ENCODE measurements at places on chromosomes 6 and 20. TPM values are rescaled to one million over a fixed set of nuclear protein-coding genes. Genes with fewer than 3 reads are reported as not detected.
A peak's percentile ranks its signal among the peaks of the same experiment; 100 is the strongest.

TFAP2A gene
- polyA plus RNA-seq: 46.8 TPM

CD93 gene
- polyA plus RNA-seq: 42.3 TPM

LY86 gene
- 0.95 TPM for polyA plus RNA-seq

SENP6 gene
- polyA plus RNA-seq: 105 TPM

TGM3 gene
- polyA plus RNA-seq: 0.57 TPM

RIPOR3 gene
- polyA plus RNA-seq: 5.5 TPM

HLA-DMB gene
- 53.3 TPM for polyA plus RNA-seq

XRN2 gene
- 95.1 TPM for polyA plus RNA-seq

BNIP5 gene
- 0.20 TPM for polyA plus RNA-seq

TPD52L1 gene
- 102 TPM for polyA plus RNA-seq

DEFB112 gene
- polyA plus RNA-seq: not detected

FILIP1 gene
- polyA plus RNA-seq: 2.9 TPM

- no peak for DNase-seq
Measured at GRCh38 chr6:22353101-22353500, 56.3 kb upstream of the PRL start.

DNA sequence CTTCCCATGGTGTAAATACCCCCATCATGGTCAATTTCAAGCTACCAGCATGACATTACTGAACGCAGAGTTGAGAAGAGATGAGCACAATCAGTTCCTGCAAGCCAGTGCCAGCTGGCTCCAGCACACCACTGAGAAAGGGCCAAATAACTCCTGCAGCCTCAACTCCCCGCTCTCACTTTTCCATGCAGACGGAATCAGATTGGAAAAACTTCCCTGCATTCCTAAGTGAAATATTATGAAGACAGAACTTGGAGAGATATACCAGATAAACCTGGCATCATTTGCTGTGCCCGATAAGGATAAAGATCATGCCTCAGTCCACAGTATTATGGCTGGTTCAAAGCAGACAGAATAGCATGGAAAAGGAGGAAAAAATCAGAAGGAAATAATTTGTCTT is 56.7 kb downstream of the FILIP1 start:
- no peak for DNase-seq

DNA sequence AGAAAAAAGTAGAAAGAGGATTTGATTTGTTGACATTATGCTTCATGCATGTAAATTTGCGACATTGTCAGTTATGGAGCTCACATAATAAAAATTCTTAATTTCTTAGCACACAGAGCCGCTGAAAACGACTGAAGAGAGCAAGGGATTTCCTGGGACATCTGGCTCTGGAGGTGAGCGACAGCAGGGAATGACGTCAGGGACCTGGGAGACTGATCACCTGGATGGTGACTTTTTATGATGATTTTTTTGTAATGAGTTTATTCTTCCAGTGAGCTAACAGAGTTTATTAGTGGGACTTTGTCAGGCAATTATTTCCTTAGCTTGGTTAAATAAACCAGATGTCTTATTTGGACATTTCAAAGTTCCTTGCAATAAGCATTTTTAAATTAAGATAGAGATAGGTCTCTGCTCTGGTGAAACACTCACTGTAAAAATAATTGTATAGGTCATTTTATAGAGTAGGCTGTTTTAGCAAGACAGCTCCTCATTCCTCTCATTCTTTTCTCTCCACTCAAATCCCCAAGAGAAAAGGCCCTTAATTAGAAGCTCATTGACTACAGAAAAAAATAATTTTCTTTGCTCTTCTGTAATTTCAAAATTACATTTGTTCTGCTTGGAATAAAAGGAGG is 19.4 kb downstream of the TMEM200A start:
- DNase-seq: peak; percentile 3

- no peak for DNase-seq
Measured at GRCh38 chr20:36606158-36607066, 833 bp downstream of the RAB5IF start.

GRCh38 chr20:2338411-2339066 is 42.2 kb upstream of the TGM6 start:
- DNase-seq: peak; percentile 36

- DNase-seq: no peak
Measured at GRCh38 chr6:41940759-41941279, 789 bp downstream of the CCND3 start.

DNA sequence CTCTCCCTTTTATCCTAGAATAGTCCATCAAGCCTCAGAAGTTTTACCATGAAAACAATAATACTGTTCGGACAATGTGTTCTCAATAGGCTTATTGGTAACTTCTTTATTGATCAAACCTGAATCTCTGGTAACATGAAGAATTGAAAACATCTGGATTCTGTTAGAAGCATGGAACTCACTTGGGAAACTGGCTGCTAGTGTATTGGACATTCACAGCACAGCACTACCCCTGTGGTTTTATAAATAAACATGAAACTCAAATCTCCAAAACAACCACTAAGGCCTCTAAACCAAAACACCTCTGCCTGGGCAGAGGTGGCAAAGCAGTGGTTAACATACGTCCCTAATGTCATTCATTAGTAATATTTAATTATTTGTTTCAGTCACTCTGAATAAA is 157.6 kb upstream of the KCNQ5 start:
- no peak for DNase-seq

DNA sequence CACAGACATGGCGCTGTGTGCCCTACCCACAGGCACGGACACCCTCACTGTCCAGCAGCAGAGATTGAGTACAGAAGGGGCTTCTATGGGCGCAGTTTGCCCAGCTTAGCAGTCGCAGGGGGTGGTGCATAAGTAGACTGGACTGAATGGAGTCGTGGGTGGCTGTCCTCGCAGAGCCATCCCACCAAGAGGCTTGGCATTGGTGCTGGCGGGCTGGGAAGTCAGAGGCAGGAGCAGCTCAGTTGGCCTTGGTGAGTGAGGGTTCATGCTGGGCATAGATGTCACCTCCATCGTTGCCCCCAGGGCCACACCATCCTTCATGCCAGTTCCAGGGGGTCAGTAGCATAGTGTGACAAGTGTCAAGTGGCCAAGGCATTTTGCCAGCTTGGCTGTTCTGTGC is 25.2 kb downstream of the SUMO4 start:
- DNase-seq: no peak

DNA sequence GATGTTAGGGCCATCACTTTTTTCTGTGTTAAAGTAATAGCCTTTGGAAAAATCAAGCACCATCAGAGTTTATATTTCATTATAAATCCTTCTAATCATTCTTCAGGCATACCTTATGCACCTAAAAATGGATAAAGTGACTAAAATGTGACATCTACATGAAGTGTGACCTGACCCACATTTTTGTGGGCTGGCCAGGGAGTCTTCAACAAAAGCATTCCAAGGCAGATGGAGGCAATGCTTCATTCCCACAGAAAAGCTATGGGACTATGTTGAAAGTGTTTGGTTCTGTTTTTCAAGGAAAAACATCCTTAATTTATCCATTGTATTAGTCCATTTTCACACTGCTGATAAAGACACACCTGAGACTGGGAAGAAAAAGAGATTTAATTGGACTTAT is 58.8 kb upstream of the LTV1 start:
- no peak for DNase-seq

DNA sequence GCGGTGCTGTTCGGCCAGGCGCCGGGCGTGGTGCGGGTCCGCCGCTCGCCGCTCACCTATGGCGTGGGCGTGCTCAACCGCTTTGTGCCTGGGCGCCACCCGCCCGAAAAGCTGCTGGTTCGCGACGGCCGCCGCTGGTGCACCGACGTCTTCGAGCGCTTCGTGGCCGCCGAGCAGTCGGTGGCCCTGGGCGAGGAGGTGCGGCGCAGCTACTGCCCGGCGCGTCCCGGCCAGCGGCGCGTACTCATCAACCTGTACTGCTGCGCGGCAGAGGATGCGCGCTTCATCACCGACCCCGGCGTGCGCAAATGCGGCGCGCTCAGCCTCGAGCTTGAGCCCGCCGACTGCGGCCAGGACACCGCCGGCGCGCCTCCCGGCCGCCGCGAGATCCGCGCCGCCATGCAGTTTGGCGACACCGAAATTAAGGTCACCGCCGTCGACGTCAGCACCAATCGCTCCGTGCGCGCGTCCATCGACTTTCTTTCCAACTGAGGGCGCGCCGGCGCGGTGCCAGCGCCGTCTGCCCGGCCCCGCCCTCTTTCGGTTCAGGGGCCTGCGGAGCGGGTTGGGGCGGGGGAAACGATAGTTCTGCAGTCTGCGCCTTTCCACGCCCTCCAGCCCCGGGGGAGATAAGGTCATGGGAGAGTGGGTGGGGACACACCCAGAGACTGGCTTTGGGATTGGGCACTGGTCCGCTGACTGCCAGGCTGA is 15.7 kb downstream of the ADISSP start:
- DNase-seq: no peak

DNA sequence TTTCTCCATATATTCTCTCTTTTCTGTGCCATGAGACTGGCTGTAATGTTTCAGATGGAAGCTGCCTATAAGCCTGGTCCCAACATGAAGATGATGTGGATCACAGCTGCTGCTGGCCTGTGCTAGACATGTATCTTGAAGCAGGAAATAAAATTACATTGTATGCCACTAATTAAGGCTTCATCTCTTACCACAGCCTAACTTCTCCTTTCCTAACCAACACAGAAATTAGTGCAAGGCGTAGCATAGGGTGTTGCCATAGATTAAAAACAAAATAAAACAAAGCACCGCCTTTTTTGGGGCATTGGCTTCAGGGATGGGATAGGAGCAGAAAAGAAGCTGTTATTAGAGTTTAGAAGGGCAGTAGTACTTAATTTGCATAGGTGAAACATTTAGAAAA is 4.7 kb upstream of the SLC17A4 start:
- DNase-seq: no peak

- DNase-seq: no peak
Measured at GRCh38 chr6:21246075-21246474, 347.5 kb upstream of the SOX4 start.

GRCh38 chr6:150751296-150751695 is 114.2 kb upstream of the MTHFD1L start:
- DNase-seq: no peak

DNA sequence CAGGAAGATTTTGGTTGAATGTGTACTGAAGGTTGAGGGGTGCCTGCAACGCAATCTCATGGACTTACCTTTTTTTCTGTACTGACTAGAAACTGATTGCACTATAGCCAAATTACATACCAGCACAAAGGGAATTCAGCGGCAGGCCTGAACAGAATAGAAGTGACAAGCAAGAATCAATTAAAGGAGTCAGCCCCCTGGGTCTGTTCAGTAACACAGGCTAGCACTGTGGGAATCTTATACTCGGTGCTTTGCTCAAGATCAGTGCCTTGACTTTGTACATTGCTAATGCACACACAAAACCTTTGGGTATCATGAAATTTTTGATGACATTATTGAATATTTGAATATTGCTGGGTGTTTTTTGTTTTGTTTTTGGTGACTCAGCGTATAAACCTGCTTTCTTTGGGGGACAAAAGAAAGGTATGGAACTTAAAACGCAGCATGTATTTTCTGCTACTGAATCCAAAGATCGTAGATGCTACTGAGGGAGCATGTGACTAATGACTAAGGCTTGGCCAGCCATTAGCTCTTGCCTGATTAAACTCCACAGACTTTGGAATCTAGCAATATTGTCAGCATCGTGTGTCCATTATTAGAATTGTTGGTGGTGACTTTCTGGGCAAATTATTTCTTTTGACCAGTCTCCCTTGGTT is 236.6 kb downstream of the ARID1B start:
- DNase-seq: no peak

DNA sequence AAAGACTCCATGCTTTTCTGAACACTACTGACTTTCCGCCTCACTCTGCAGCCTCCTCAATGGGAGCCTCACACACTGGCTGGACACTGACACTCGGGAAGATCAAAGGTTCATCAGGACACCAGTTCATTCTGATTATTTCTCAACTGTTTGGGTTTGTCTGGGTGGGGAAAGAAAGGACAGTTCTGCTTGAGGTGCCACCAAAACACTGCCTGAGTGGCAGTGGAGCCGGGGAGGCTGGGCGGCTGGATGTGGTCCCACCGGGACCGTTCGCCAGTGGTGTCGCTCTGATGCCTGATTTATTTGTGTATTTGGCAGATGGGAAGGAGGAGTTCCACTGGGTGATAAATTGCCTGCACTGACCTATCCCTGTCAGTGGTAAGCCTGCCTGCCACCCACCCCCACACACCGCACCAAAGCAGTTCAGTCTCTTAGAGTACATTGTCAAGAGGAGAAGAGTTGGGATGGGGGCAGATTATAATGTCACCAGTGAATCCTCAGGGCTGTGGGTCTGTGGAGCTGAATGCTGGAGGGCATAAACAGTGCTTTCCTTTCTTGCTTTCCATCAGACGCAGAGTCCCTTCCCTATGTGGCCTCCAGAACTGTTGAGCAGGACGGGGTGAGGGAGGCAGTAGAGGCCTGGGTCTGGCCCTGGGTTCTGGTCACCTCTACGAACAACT is 49.8 kb downstream of the EDN1 start:
- peak; percentile 50 for DNase-seq

GRCh38 chr6:150929416-150929815 is 63.9 kb downstream of the MTHFD1L start:
- no peak for DNase-seq

DNA sequence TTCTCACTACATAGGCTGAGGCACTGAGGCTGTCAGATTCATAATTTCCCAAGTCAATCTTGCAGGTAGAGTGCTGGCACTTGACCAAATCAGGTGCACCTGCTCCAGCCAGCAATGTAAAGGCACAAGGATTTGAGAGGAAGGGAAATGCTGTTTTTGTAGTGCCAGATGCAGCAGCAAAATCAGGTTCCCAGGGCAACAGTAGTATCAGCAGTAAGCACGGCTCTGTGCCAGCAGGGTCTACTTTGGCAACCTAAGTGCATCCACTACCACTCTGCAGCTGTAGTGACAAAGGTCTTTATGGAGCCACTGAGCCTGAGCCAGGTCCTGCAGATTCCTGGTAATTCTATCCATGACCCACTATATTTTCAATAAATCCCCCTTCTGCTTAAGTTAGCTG is 329.5 kb downstream of the TPBG start:
- peak; percentile 22 for DNase-seq

DNA sequence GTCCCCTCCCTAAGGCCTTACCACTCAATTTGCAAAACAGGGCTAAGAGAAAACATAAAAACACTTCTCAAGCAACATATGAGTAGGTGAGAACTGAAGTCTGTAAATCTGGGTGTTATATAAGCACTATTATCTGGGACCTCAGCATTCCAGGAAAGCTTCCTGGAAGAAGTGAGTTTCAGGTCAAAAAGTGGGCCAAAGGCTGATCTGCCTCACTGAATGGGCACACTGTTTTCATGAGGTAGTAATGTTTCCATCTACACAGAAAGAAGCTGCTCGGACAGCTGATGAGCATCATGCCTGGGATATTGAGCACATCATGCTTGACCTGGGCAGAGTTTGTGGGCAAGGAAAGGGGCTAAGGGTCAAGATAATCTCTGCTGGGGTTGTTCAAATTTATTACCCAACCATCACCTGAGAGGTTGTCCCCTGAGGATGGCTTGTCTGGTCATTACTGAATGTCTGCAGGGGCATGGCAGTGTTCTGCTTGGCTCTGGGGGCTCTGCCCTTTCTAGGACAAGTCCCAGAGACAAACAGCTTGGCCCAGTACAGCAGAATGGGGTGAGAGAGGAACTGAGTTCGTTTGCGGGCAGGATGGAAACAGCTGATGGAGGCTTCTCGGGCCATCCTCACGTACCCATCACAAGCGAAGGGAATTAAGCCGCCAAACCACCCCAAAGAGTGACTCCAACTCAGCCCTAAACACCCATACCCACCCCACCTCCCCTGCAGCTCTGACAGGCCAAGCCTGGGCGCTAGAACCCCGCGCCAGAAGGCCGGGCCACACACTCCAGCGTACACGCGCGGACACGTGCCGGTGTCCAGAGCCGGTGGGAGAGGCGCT is 1.2 kb upstream of the SYNJ2 start:
- no peak for DNase-seq

Data from renal pelvis (tissue), 12 donors.